Hypothalamus (tissue), 51 donors: ENCODE measurements at places on chromosomes 16 and 17.

DNA sequence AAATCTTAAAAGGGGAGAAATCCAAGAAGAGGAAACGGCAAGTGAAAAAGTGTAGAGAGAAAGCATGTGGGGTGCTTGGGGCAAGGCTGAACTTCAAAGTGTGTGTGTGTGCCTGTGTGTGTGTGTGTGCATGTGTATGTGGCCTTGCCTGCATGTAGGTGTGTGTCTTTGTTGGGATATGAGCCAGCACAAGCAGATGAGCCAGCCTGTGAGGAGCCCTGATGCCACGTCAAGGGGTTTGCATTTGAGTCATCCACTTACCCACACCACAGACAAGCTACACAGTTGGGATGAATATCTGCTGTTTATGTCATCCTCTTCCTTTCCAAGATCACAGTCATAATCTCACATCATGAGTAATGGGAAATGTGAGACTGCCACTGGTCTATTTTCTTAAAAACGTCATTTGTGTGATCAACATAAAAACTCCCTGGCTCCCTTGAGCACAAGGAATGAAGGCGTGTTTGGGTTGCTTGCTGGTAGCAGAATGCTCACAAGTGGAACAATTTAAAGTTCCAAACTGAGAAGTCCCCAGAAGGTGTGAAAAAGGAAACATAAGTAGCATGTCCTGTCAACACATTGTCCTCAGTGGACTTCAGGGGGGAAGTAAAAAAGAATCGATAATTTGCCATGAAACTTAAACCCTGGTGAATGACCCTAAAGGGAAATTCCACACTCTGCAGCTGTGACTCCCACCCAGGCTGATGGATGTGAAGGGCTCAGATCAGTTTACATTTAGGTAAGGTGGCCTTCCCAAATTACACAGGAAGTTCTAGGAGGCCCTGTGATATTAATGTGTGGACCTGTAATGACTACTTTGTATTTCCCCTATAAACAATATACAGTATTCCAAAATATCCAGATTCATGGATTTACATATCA is 14.7 kb downstream of the KCTD19 start:
- DNase-seq: no peak

- DNase-seq: no peak
Measured at GRCh38 chr17:80365001-80365965, 49.7 kb upstream of the ENDOV start.

DNA sequence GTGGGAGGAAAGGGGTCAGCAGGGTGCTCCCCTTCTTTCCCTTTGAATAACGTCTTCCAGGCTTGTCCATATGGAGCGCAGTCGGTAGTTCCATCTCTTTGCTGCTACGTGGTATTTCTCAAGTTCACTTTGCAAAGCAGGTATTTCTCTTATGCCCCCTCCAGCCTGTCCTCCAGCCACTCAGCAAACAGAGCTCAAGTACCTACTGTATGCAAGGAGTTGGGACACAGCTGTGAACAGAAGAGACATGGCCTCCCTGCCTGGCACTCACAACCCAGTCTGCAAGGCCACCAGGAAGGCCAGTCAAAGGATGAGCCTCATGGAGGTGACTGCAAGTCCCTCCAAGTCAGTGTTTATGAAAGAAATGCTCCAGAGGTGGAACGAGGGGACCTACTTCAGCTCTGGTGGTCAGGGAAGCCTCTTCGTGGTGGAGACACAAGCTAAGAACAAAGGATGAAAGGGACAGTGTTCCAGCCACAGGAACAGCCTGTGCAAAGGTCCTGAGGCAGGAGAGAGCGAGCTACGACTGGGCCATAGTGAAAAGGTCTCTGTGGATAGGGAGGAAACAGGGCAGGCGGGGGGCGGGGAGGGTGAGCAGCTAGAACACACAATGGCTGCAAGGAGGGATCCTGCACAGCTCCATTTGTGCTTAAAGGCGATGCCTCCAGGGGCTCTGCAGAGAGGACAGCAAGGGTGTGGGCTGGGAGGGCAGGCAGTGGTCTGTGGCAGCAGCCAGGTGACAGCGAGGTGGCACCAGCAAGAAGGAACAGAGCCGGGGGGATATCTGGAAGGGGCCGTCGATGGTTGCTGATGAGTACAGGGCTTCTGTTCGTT is 32.6 kb downstream of the PPL start:
- no peak for DNase-seq

GRCh38 chr17:4165301-4166010 is 22.5 kb downstream of the CYB5D2 start:
- no peak for DNase-seq

GRCh38 chr16:7093511-7093910 is 239.1 kb upstream of the RBFOX1 start:
- DNase-seq: no peak

DNA sequence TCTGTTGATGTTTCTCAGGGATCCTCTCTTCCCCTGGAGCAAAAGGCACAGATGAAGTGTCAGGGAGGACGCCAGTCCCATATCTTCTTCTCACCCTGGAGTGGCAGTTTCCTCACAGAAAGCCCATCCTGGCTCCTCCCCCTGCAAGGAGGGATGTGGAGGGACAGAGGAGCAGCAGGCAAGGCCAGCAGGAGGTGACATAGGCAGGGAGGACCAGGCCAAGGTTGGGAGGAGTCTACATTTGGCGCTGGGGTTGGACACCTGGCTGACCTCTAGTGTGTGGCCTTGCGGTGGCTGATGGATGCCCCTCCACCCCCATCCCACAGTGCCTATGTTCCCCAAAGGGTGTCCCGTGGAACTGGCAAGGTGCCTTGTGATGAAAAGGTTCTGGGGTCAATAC is 125.4 kb downstream of the SEC14L1 start:
- no peak for DNase-seq

GRCh38 chr16:72367851-72368250 is 195.9 kb upstream of the PMFBP1 start:
- no peak for DNase-seq

GRCh38 chr17:73096866-73097265 is 4.4 kb upstream of the SLC39A11 start:
- DNase-seq: no peak

DNA sequence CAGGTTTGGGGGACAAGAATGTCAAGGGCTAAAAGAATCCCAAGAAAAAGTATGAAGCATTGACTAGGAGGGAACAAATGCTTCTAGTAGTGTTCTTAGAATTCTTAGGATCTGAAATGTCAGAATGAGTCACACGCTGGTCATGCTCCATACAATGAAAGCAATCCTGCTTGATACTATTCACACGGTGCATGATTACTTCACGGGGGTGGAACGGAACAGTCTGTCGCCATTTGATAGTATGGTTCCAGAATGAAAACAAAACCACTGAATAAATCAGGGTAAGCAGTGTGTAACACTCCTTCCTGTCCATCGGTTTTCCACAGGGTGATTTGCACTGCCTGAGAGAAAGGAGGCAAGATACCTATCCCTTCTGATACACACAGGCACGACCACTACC is 22.9 kb upstream of the YWHAE start:
- DNase-seq: no peak

DNA sequence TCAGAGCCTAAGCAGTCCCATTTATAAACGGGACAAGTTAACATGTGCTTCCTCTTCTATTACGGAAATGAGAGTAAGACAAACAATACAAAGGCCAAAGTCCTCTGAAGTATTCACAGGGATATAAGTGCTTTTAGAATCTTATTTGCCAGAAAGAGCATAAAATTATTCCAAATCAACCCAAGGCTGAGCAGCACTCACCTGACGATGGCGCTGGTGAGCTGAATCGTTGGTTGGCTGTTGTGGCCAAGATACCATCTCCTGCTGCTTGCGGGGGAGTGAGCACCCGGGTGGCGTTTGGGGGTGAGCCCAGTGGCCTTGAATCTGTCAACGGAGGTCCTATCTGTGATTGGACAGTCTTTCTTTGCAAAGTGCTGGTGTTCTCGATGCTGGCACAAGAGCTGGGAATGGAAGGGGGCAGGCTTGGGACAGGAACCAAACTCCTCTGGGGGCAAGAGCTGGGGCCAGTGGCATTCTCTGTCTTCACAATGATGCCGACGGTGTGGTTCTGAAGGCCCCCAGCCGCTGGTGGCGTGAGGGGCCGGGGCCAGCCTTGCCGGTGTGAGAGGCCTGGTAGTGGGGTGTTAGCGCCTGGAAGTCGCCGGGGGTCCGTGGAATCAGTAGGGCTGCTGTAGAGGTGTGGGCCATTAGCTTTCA is 9.5 kb upstream of the DHRS13 start:
- no peak for DNase-seq

- DNase-seq: no peak
Measured at GRCh38 chr16:64951193-64951592, 170.7 kb downstream of the CDH11 start.

DNA sequence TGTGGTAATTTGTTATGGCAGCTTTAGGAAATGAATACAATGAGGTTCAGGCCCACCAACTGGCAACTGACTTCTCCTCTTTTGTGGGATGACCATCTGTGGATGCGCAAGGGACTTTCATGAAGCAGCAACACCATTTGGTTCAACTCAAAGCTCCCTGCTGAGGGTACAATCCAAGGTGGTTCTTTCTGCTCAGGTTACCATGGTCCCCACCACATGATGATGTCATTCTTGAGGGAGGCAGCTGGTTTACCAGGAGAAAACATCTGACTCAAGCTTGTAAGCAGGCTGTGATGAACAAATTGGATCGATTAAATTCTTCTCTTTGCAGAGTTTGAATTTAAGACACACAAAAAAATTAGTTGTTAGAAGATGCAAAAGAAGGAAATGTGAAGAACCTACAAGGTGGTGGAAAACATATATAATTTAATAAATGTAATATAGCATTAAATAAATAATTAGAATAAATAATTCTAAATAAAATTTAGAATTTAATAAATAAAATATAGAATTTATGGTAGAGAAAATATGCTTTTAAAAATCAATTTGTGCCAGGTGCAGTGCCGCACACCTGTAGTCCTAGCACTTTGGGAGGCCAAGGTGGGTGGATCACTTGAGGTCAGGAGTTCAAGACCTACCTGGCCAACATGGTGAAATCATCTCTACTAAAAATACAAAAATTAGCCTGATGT is 67.6 kb upstream of the ANKFN1 start:
- no peak for DNase-seq

DNA sequence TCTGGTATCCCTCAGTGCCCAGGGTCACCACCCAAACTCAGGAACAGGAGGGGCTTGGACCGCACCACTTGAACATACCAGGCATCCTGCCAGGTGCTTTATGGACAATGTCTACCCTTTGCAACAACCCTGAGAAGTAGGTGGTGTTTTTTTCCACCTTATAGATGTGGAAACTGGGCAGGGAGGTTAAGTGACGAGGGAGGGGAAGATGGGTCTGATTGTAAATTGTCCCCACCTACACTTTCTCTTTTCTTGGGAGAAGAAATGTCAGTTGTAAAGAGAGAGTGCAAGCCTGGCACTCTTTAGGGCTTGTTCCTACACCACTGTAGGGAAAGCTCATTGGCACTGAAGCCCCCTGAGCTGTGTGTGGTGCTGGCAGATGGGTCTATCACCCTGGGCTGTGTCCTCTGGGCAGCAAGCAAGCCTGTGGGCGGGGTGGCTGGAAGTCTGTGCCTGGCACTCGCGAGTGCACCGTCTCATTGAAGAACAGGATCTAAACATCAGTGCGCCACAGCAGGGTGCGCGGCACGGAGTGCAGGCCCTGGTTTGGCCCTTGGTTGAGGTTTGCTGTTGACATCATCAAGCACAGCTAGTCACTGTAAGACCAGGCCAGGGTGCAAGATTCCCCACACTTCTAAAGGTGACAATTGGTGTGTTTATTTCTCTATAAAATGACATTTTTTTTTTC is 15.1 kb downstream of the NOD2 start:
- DNase-seq: no peak

- DNase-seq: no peak
Measured at GRCh38 chr16:47247690-47248089, 103.9 kb upstream of the NETO2 start.

DNA sequence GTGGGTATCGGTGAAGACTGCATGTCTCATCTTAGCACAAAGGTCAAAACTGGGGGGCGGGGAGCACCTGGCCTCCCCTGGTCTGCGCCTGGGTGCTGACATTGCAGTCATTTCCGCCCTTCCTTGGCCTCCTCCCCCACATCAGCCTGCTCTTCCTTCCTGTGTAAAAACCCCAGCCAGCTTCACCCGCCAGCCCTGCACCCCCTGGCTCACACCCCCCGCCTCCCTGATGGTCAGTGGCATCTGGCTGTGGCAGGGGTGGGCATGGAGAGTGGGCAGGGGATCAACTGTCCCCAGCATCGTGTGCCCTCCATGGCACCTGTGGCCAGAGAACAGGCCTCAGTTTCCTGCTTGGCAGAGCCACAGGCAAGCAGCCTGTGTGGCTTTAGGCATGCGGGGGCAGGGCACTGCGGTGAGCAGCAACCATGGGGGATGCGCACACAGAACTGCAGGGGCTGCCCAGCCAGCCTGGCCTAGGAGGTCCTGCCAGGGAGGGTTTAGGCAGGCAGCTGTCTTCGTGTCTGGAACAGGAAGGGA is 26.5 kb upstream of the LASP1NB start:
- DNase-seq: no peak

DNA sequence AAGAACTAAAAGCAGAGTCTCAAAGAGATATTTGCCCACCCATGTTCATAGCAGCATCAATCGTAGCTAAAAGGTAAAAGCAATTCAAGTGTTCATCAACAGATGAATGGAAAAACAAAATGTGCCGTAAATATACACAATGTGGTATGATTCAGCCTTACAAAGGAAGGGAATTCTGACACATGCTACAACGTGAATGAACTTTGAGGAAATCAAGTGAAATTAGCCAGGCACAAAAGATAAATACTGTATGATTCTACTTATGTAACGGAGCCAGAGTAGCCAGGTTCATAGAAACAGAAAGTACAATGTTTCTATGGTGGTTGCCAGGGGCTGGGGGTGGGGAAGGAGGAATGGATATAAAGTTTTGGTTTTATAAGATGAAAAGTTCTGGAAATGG is 57.8 kb upstream of the IL34 start:
- no peak for DNase-seq

DNA sequence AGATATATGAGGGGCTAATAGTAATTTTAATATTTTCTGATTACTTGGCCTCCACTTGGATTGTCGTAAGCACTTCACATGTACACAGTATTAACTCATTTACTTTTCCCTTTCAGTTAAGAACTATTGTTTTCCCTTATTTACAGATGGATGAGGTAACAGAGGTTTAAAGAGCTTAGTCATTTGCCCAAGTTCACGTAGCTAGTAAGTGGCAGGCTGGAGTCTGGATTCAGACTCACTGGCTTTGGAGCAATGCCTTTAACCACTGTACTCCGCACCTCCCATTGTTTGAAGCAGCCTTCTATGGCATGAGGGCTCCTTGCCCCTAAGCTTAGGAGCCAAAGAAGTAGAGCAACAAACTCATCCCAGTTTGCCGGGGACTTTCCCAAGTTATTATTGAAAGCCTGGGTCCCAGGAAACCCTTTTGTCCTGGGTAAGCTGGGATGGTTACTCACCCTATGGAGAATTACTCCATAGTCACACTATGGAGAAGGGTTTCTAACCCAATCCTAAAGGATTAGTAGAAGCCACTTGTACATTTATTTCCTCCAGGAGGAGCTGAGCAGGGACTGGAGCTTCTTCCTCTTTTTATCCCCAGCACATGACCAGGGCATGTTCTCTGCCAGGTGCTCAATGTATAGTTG is 12.3 kb downstream of the FOXL1 start:
- DNase-seq: no peak

GRCh38 chr16:10957771-10958482 is 13.6 kb downstream of the CLEC16A start:
- no peak for DNase-seq
